ENCODE measurements at places on chromosomes 7 and 10.

GRCh38 chr7:101632641-101633040 lies 3.5 kb upstream of the MYL10 start:
- no peak for DNase-seq

- no peak for DNase-seq
These were observed 32.5 kb upstream of the ERCC6 start for GRCh38 chr10:49571388-49571787.

DNA sequence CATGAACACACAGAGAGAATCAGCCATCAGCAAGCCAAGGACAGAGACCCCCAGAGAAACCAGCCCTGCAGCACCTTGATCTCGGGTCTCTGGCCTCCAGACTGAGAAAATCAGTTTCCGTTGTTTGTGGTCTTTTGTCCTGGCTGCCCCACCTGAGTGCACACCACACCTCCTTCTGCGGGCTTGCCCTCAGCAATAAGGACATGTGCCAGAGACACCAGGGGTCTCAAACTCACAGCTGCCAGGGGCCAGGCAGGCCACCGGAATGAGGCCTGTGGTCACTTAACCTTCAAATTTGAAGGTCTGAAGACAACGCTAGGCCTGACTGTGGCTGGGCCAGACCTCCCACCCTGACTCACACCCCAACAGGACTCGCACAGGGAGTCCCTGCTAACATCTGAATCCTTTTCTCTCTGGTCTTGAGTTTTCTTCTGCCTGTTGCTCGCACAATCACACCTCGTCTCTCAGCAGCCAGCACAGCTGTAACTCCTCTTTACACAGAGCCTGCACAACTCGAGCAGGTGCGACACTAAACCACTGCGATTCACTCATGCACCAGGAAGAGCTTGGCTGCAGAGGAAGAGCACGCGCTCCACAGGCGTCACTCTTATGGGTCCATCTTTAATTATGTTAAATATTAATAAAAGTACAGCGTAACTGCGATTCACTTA lies 86.2 kb downstream of the CHST15 start:
- DNase-seq: no peak

DNA sequence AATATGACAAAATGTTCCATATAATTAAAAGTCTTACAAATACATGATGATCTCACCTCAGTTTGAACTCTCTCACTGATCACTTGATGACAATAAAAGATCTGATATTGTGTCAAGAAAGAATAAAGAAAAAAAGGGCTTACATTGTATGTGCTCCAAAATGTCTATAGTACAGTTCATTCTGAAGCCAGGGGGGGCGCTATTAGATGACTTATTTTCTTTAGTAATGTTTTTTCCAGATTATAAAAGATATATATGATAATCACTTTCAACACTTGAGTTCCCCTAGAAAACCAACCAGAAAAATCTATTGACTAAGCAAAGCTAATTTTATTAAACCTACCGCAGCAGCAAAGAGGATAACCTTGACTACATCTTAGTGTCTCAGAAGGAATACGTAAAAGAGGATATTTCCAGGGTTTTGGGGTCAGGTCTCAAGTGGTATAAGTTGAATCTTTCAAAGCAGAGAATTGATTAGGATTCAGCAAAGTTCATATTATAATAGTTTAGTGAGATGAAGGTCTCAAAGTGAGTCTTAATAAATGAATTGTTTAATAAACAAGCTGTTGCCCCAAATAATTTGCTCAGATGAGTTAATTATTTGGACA lies 55.8 kb downstream of the PTN start:
- DNase-seq: no peak

DNA sequence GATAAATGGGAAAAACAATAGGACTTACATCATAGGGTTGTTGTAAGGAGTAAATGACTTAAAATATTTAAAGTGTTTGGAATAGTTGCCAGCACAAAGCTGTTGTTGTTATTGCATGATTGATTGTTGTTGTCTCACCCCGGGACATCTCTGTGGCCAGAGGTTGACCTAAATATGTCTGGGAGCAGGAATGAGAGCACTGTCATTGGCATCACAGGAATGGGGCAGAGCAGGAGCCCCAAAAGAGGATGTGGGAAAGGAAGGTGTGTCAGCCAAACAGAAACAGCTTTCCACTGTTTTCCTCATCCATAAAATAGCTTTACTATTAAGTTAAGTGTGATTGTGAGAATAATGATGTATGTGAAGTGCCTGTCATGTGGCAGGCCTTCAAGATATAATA lies 121.6 kb downstream of the TMEM168 start:
- no peak for DNase-seq
